CD4-positive, alpha-beta T cell treated with Interleukin-15 for 4 hours (primary cell): ENCODE measurements at places on chromosomes 2 and 18.

DNA sequence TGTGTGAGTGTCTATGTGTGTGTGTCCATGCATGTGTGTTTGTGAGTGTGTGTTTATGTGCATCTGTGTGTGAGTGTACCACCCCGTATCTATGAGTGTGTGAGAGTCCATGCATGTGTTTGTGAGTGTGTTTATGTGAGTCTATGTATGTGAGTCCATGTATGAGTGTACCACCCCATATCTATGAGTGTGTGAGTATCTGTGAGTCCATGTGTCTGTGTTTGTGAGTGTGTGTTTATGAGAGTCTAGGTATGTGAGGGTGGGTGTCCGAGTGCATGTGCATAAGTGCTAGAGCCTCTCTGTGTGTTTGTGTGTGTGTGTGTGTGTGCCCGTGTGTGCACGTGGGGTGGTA lies 86.0 kb upstream of the ATG16L1 start:
- DNase-seq: no peak

DNA sequence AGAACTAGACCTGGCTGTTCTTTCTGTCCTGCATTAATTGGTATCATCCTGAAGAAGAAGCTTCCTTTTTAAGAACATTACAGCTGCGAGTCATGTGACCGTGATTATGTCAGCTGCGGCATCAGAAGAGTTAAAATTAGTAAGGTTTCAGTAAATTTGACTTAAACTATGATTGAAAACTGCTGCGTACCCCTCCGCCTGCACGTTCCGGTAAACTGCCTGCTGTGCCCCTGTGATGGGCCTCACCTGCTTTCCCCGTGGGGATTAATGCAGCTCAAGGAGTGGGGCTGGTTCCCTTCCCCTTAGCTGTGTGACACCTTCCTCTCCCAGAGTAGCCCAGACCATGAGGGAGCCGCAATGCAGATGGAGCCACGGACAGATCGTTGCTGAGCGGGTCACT lies 36.1 kb upstream of the MYO3B start:
- no peak for DNase-seq

DNA sequence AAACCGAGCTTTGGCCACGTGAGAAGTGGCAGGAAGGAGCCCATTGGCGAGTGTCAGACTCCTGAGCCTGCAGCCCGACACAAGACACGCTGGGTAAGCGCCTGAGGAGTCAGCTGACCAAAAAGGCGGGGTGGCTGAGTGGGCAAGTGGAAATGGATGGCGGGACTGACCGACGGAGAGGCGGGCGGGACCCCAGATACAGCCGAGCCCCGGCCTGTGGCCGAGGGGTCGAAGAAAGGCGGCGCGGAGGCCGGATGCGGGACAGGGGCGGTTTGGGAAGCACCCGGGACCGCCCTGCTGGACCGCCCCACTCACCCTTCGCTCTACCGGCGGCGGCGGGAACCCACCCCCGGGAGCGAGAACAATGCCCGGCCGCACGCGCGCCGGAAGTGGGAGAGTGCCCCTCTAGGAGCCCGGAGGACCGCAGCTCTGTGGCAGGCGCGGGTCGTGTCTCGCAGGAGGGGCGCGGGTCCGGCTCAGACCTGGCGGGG lies 22.8 kb downstream of the ZSCAN30 start:
- DNase-seq: peak; percentile 78

DNA sequence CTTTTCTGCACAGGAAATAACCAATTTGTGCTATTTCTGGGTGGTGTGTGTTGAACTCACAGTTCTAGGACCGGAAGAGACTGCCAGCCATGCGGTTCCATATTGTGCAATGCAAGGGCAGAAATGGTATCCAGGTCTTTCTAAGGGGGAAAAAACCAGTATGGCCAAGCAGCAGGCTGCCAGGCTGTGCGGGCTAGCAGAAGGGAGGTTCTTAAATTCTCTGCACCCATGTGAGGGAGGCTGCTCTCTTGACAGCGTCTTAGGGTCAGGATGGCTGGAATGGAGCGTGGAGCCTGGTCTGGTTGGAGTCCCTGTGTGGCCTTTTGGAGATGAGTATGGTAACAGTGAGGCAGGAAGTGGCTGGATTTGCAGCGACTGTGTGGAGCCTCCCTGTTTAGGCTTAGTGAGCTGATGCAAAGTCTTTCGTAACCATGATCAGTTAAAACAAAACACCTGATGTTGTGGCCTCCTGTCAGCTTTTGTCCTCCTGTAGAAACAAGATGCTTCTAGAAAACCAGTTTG lies 52.6 kb downstream of the NCK2 start:
- no peak for DNase-seq

GRCh38 chr18:35322486-35323458 lies 21.4 kb downstream of the ZNF24 start:
- no peak for DNase-seq

- no peak for DNase-seq
These were observed 238.9 kb upstream of the ID2 start for GRCh38 chr2:8442833-8443486.

- no peak for DNase-seq
These were observed 35.5 kb downstream of the ATOH8 start for GRCh38 chr2:85789271-85789670.

DNA sequence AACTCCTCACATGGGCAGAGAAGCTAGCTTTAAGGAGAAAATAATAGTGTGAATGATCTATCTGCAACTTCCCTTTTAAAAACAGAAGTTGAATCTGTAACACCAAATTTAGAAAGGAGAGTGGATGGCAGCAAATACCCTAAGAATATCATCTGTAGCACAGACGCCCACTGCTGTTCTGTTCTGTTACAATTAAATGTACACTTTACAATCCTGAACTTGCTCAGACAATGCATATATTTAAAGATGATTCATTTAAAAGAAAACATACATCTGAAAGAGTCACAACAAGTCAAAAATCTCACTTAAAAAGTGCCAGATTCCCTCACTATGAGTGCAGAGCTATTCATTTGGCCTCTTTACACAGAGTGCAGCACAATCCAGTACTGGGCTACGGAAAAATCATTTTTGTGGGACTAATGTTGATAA lies 8.0 kb upstream of the SERTAD2 start:
- DNase-seq: no peak

- peak; percentile 6 for DNase-seq
These were observed 151.0 kb downstream of the TPO start for GRCh38 chr2:1563943-1564891.

GRCh38 chr2:88735853-88736252 lies 44.4 kb downstream of the RPIA start:
- DNase-seq: no peak

- no peak for DNase-seq
These were observed 31.7 kb upstream of the EIF2AK3 start for GRCh38 chr2:88658881-88659537.

DNA sequence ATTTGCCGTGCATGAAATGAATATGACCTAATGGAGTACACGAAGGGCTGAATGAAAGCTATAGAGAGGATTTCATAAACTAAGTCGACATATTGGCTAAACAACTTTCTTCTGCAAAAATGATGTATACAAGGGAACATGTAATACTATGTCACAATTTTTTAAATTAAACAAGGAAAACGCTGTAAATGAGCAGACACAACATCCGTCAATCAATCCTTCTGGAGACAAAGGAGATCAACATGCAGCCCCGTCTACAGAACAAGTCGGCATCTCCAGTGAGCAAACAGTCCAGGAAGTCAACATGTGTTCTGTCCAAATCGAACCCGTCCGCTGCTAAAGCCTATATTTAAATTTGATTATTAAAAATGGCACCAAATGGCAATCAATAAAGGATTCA lies 180.8 kb downstream of the TCF4 start:
- no peak for DNase-seq

- no peak for DNase-seq
These were observed 555.7 kb downstream of the DSC3 start for GRCh38 chr18:30486856-30487255.

DNA sequence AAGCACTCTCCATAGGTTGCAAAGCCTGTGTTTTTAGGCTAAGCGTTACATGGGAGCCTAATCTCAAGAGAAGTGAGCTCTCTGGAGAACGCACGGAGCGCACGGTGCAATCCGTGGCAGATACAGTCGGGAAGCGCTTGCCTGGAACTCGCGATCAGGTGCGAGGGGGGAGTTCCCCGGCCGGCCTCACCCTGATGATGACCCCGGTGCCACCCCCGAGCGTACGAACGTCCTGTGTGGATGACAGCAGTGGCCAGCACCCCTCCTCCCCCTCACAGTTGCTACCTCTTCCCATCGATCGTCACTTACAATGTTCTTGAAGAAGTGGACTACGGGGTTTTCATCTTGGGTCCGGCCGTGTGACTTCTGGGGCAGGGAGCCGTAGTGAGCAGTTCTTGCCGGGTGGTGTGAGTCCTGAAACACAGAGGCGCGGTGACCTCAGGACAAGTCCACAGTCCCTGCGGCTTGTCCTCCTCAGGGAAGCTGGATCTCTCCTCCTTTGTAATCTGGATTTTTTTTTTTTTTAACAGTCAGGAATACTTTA lies 142.9 kb downstream of the MBP start:
- no peak for DNase-seq
